ENCODE measurements at places on chromosomes 3 and 15. TPM values are rescaled to one million over a fixed set of nuclear protein-coding genes. Genes with fewer than 3 reads are reported as not detected.

DNA sequence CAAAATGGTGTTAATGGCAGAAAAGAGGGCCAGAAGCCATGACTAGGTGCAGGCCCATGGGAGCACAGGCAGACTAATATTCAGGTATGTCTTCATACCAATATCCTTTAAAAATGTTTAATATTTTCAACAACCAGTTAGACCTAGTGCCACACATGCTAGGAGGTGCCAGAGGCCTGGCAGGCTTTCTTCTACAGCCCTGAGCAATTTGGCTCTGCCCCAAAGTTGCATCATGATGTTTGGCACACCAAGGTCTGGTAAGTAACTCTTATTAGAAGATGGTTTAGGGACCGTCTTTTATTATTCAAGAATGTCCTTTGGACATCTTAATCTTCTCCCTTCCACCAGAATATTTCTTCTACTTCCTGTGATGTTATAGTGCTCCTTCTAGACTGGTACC lies 34.8 kb downstream of the MITF start:
- ATAC-seq = no peak

- no peak for ATAC-seq
Measured at GRCh38 chr3:149307435-149307783, 26.0 kb downstream of the TM4SF18 start.

TMEM207 gene
- total RNA-seq = 0.49 TPM

DNA sequence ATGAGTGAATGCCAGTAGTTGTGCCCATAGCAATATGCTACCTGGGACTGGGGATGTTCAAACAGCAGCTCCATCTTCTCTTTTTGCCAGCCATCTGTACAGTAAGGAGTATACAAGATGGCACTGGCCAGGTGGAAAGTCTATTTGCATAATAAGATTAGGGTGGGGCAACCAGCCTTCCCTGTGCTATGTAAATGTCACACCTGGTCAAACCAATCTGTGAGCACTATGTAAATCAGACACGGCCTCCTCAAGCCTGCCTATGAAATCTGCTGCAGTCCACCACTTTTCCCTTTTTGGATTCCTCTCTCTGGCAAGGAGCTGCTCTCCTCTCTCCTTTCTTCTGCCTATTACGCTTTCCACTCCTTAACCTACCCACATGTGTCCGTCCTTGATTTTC lies 53.0 kb downstream of the C3orf80 start:
- no peak for ATAC-seq

- no peak for ATAC-seq
Measured at GRCh38 chr15:86969364-86969763, 889.7 kb downstream of the AGBL1 start.

DNA sequence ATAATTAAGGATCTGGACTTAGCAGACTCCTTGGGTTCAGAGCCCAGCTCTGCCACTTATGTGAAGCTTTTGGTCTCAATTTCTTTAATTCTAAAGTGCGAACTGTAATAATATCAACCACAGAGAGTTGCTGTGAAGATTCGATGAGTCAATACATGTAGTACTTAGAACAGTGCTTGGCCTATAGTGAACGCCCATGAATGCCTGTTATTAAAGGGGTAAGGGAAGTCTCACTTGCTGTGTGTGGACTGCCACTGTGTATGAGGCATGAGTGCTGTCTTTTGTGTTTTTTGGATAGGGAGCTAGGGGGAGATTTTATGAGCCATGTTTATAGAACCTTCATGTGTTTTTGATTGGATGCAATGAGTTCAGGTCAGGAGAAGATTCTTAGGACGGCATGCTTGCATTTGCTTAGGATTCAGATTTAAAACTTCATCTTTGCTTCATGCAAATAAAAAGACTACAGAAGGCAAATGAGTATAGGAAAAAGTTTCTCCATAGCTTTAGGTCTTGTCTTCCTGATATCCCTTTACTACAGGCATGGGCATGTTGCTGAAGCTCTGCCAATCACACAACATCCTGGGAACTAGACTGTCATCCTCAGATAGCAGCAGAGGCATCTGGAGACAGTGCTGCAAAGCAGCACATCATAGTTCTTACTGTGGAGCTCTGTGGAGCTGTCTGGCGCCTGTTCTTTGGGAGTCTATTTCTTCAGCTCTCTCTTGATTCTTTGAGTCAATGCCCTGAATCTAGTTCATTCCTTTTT lies 50.0 kb downstream of the PLS1 start:
- ATAC-seq = peak; percentile 27

COL6A5 gene
- total RNA-seq = not detected

DNA sequence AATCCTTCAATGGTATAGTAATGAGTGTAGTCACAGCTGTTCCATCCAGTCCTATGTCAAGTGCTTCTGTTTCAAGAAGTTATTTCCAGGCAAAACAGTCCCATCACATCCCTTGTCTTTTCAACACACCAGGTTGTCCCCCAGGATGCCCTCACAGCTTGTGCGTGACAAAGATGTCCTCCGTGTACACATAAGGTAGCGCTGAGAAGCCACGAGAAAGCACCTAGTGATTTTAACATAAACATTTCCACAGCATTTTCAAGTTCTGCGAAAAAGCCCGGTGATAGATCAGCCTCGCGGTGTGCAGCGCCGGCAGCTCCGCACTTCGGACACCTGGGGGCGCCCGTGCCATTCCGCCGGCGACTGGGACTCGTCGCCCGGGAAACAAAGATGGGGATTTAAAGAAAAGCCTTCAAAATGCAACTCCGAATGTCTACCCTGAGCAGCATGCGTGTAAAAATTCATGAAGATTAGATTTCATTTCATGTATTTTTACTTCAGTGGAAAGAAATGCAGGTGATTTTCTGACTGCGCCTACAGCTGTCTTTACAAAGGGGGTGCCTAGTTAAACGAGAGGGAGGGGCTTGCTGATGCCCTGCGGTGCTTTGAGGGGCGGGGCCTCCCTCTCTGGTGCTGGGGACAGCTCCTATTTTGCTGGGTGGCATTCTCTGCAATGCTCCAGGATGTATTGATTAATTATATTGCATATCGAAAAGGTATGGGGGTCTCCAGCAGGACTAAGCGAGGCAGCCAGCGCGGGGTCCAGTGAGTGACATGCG lies 49.9 kb downstream of the KY start:
- ATAC-seq = peak; percentile 95

- ATAC-seq = no peak
Measured at GRCh38 chr3:171542976-171543375, 82.8 kb upstream of the TNIK start.

CERS3 gene
- total RNA-seq = 0.81 TPM

- ATAC-seq = no peak
Measured at GRCh38 chr3:158703566-158703965, 28.7 kb downstream of the RARRES1 start.

- ATAC-seq = no peak
Measured at GRCh38 chr15:23518104-23518503, 47.4 kb upstream of the MKRN3 start.

DNA sequence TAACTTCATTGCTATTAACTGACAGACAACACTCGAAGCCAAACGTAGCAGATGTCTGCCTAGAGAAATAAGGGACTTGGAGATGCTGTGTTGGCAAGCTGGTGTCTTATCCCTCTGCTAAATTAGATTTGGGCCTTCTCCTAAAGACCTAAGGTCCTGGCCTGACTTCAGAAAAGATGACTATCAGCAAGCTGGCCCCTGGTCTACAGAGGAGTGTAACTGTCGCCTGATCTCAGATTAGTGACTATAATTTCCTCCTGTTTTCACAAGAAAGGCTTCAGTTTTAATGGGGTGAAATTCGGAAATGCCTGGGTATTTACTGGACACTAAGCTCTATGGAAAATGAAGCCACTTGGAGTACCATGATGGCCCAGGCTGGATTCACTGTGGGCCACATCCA lies 53.1 kb upstream of the SLC7A14 start:
- ATAC-seq = no peak

AADACL2 gene
- total RNA-seq = 3.0 TPM

SLC28A2 gene
- total RNA-seq = 0.33 TPM

CLRN1 gene
- total RNA-seq = 9.1 TPM

- no peak for ATAC-seq
Measured at GRCh38 chr3:156606729-156607128, 51.8 kb upstream of the SSR3 start.

DNA sequence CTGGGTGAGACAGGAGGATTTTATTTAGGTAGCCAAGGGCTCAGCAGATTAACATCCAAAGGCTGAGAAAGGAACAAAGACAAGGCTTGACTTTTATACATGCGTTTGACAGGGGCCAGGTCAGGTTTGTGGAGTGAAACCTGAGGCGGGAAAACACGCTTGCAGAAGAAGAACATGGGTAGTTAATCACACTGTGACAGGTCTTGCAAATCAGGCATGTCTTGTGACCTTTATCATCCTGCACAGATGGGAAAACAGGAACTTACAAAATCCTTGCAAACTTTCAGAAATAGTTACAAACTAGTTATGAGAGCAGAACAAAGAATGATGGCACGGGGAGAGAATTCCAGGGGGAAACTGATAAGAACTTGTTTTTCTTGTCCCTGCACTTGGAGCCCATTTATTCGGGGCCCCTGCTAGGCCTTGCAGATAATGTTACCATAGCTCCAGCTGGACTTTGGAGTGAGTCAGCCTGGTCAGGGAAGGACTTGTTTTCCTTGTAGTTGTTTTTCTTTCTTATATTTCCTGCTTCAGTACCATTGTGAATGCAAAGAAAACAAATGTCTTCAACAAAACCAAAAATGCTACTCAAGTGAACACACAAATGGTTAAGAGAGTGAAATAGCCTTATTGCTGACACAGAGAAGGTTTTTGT lies 965.9 kb upstream of the ROBO1 start:
- no peak for ATAC-seq

NANOGP8 gene
- total RNA-seq = not detected

DNA sequence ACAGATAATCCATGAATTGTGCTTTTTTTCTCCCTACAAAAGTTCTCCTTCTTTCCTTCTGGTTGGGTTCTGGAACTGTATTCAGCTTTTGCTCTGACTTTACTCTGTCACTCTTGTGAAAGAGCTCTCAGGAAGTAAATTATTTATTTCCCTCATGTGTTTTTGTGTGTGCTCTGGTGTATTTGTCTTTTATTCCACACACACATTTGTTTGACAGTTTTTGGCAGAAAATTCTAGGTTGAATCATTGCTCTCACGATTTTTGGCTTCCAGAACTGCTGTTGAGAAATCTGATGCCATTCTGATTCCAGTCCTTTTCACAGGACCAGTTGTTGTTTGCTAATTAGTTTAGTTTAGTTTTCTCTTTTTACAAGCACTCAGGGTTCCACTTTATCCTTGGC lies 172.8 kb downstream of the PLCH1 start:
- peak; percentile 40 for ATAC-seq

CLDN18 gene
- 0.16 TPM for total RNA-seq

DNA sequence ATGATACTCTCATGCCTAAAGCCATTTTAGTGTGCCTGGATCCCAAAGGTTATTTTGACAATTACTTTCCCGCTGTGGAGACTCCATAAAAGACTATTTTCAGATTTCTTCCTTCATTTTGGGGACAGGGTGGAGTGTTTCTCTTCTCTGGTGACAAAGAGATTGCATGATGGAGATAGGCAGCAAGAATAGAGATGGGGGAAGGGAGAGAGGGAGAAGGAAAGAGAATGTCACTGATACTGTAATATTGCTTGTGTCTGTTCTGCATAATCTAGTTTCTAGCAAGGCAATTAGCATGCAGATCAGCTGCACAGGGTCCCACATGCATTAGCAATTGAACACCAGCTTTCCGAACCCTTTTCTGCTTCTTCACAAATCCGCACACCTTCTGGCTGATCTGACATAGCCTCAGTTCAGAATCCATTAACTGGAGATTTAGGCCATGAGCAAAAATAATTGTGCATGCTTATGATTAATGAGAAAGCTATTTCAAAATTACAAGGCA lies 222.4 kb downstream of the OXSM start:
- ATAC-seq = no peak

- peak; percentile 97 for ATAC-seq
Measured at GRCh38 chr15:98428253-98428989, 219.9 kb upstream of the IGF1R start.

MUC4 gene
- 0.32 TPM for total RNA-seq

CMTM8 gene
- total RNA-seq = 2.4 TPM

- ATAC-seq = no peak
Measured at GRCh38 chr15:91318516-91318915, 218.5 kb downstream of the SV2B start.

GRCh38 chr3:172383306-172383796 lies 64.9 kb downstream of the GHSR start:
- ATAC-seq = no peak

DNA sequence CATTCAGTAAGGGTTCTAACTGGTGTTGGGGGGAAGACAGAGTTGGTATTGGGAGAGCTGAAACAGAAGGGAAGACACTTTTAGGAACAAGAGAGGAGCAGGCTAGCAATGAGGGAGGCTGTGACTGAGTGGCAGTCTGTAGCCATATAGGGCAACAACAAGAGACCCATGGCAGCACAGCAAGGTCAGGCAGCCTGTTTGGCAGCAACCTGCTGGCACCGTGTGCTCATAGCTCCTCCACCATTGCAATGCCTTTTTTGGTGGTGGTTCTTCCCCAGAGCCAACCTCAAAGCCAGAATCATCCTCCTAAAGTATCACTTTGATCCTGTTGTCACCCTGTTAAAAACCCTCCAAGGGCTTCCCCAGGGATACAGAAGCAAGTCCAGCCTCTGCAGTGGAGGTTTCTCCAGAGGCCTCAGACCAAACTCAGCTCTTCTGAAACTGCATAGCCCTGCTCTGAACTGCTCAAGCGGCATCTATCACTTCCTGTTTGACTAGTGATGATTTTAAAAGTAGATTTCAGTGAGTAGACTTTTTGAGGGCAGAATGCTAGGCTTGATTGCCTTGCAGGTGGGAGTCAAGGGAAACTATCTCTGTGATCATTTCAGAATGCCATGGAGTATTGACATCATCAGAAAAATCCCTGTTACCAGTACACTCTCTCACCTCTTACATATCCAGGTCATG lies 176.9 kb downstream of the STAC start:
- ATAC-seq = no peak

HCN4 gene
- 1.2 TPM for total RNA-seq

SLC28A1 gene
- 0.35 TPM for total RNA-seq

SLC24A5 gene
- total RNA-seq = 0.14 TPM

DNA sequence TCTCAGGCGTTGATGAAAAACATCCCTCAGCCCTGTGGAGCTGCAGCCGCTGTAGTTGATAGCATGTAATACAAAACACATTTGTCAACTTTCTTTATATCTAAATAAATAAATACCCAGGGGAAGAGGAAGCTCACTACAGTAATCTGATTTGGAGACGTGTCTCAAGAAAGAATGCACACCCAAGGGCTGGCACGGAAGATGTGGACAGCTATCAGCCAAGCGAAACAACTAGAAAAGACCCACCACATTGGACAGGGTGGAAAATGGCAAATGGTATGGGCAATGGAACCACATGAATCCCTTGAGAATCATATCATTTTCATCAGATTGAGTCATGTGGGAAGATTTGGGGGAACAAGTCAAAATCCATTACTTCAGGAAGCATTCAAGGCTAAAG lies 43.1 kb upstream of the ALDH1A3 start:
- ATAC-seq = no peak

DNA sequence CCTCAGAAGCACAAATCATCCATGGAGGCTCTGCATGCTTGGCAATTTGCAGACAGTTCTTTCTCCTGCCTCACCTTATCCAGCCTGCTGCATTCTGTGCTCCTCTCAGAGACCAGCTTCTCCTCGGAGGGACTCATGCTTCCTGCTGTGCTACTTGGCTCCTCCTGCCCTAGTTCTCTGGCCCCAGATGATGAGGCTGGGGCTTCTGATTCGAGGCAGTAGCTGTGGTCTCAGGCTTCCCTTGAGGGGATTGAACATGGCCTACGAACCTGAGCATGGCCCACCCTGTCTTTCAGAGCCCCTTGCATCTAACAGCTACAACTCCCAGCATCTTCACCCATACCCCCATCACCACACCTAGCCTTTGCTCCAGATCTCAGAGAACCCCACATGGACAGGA lies 6.7 kb downstream of the VIPR1 start:
- no peak for ATAC-seq

BCL2A1 gene
- total RNA-seq = not detected

CFAP100 gene
- total RNA-seq = 10.7 TPM

C3orf85 gene
- not detected for total RNA-seq
